Activated CD4-positive, CD25-positive, alpha-beta regulatory T cell treated with anti-CD3 and anti-CD28 coated beads, Interleukin-2, amount 50 U/mL, for 24 hours (primary cell): ENCODE measurements at places on chromosomes 4 and X.

DNA sequence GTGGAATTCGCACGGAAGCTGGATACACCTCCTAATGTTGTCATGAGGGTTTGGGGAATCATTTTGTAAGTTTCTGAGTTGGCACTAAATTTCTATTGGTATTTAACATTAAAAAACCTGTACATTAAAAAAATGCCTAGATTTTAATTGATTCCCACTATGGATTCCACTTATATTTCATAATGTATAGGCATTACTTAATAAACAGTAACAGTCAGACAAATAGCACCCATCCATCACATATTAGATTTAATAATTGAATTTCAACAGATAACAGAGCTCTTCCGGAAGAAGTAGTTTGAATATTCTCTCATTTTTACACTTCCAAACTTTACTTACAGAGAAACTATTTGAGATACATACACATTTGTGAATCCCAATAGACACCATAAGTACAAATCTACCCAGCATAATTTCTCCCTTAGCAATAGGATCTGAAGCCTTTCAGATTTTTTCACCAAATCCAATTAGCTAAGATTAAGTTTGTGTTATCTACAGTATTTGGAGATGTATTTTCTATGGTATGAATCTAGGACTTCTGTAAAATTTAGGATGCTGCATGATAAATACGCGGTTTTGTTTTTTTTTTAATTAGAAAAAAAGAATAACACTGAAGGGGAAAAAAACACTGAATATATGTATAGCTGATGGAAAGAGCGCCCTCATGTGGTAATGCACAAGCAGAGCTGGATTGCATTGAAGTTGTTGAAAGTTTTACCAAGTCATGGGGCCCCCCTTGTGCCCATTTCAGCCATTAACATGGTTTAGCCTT, 12.2 kb upstream of the ODAM start:
- ATAC-seq: no peak

GRCh38 chr4:21780148-21780547, 168.4 kb downstream of the KCNIP4 start:
- ATAC-seq: no peak

- no peak for ATAC-seq
These were observed 15.5 kb upstream of the CYLC1 start for GRCh38 chrX:83845397-83845796.

DNA sequence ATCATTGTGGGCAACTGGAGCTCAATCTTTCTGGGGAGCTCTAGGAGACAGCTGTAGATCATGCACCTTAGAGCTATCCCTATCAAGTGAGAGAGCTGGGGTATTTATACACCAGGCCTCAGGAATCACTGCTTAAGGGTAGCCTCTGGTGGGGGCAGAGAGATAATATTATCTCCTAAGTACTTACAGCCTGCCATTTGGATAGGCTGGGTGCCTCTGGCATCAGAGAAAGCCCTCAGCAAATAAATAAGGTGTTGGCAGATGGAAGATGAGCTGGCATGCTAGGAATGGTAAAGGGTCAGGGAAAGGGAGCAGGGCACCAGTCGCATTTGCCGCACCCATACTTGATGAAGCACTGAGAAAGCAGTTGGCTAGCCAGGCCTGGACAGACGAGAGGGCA, 75.9 kb downstream of the HCCS start:
- ATAC-seq: no peak

GRCh38 chr4:109729117-109729717, 653 bp downstream of the PLA2G12A start:
- peak; percentile 25 for ATAC-seq

DNA sequence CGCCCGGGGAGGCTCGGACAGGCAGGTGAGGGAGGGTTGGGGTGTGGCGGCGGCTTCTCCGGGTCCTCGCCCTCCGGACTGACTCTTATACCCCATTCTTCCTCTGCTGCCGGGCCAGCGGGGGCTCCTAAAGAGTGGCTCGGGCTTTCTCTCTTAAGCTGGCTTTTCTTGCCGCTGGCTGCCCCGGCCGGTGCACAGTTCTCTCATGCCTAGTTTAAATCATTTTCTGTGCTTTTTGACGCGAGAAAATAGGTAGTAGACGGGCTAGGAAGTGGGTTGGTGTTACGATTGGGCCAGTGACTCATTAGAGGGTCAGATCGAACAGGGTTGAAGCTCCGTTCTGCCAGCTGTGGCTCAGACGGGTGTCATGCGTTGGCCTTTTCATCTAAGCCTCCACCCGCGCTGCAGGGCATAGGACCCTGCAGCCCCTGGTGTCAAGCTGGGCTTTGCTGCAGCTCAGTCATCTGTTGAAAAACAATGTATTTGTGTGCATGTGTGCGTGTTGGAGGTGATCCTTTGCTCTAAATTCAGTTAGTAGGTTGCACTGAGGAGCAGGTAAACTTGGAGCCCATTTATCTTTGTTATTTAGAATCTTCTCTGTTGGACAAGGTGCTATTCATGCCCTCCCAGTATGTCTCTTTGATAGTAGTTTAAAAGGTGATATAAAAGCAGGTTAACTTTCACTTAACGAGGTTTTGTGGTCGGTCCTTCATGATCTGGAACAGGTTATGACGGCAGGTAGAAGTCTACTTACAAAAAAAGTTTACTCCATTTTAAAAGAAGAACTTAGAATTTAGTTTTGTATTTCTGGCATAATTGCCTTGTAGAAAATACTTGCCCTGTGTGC, 802 bp downstream of the BMP2K start:
- peak; percentile 64 for ATAC-seq

DNA sequence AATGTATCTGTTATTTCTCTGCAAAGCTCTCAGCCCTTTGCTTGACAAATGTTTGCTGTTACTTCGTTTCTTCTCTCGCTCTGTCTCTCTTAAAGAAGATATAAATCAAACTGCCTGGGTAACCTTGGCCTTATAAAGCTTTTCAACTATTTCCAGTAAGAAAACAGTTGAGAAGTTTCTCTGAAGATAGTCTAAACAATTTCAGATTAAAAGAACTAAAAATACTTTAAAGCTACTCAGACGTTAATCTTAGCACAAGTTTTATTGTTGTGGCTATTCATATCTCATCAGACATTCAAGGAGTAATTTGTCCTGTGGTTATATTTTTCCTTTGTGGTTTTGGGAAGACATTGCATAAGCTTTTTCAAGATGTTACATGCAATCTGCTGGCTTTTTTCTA, 22.6 kb downstream of the HOPX start:
- ATAC-seq: no peak

DNA sequence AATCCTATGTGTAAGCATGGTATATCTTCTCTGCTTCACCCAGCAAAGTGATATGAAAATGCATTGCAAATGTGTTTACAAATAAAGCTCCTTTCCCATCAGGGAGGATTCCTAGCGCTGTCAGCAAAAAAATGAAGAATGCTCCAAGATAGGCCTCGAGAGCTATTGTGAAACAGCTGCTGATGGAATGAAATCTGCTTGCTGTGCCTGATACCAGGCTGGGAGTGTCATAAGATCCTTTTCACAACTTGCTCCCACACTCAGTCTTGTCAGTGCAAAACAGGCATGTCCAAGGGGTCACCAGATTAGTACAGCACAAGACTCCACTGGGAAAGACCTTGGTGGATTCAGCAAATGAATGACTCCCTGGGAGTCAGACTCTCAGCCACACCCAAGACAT, 34.1 kb downstream of the HNRNPH2 start:
- ATAC-seq: no peak

DNA sequence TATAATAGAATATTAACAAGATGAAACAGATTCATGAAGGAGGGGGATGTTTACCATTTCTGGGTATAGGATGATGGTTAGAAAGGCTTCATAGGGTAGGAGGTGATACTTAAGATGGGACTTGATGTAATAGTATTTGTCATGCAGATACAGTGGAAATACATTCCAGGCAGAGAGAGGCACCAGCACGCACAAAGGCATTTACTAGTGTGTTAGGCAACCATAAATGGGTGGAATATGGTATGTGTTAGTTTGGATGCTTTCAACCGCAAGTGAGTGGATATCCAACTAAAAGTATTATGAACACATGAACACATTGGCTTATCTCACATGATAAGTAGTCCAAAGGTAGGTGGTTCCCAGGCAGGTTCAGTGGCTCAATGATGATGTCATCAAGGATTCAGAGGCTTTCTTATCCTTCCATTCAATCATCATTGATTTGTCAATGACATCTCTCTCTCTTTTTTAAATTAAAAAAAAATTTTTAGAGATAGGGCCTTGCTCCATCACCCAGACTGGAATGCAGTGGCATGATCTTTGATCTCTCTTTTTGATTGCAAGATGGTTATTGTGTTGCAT, 12.7 kb upstream of the STARD8 start:
- ATAC-seq: no peak

DNA sequence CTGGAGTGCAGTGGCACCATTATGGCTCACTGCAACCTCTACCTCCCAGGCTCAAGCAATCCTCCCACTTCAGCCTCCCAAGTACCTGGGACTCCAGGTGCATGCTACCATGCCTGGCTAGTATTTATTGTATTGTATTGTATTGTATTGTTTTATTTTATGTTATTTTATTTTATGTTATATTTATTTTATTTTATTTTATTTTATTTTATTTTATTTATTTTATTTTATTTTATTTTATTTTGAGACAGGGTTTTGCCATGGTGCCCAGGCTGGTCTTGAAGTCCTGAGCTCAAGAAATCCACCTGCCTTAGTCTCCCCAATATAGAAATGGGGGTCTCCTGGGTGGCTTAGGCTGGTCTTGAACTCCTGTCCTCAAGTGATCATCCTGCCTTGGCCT, 42.6 kb downstream of the ELF2 start:
- ATAC-seq: no peak

GRCh38 chrX:96453139-96453538, 231.5 kb upstream of the DIAPH2 start:
- ATAC-seq: no peak
